Lower lobe of right lung (tissue), 2 donors: ENCODE measurements at places on chromosomes 2 and 18. TPM values are rescaled to one million over a fixed set of nuclear protein-coding genes. Genes with fewer than 3 reads are reported as not detected.

GRCh38 chr18:3972291-3972930 is 482.7 kb downstream of the DLGAP1 start:
- DNase-seq: no peak
- no peaks in the 10 kb centered on the region for H3K4me1 ChIP-seq
- no peaks in the 10 kb centered on the region for H3K36me3 ChIP-seq
- H3K4me3 ChIP-seq: no peak overlapping the region
- H3K27ac ChIP-seq: no peak overlapping the region

GRCh38 chr2:43012966-43013365 is 213.4 kb downstream of the ZFP36L2 start:
- no peak overlapping the region for H3K4me3 ChIP-seq
- peaks cover 13% of the 10 kb centered on the region for H3K4me1 ChIP-seq
- H3K27me3 ChIP-seq: no peaks in the 10 kb centered on the region
- no peaks in the 10 kb centered on the region for H3K36me3 ChIP-seq

GRCh38 chr18:46630160-46630559 is 26.9 kb downstream of the LOXHD1 start:
- H3K4me3 ChIP-seq: no peak overlapping the region
- no peak for DNase-seq
- H3K36me3 ChIP-seq: no peaks in the 10 kb centered on the region
- H3K27ac ChIP-seq: no peak overlapping the region
- peaks cover 4% of the 10 kb centered on the region for H3K27me3 ChIP-seq

- no peak overlapping the region for H3K27ac ChIP-seq
- no peak for DNase-seq
- H3K27me3 ChIP-seq: no peaks in the 10 kb centered on the region
- H3K36me3 ChIP-seq: no peaks in the 10 kb centered on the region
- H3K4me3 ChIP-seq: no peak overlapping the region
- H3K4me1 ChIP-seq: no peaks in the 10 kb centered on the region
These were observed 213.9 kb downstream of the RAB3GAP1 start for GRCh38 chr2:135265960-135266490.

DNA sequence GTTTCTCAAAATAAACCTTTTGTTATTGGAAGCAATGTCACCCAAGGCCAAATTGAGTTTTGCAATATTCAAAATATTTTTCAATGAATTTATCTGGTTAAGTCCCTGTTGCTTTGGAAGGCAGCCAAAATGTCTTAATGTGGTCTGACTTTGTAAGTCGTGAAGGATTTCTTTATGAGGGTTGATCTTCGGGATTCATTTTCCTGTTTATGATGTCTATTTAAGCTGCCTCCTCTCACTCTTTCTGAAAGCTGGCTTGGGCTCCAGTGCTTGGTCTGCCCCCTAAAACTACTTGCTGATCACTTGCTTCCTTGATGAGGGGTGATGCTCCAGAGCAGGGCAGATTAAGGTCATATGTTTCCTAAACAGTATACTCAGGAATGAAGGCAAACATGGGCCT is 141.1 kb downstream of the ANTXR1 start:
- H3K36me3 ChIP-seq: no peaks in the 10 kb centered on the region
- H3K4me3 ChIP-seq: no peak overlapping the region
- H3K27me3 ChIP-seq: no peaks in the 10 kb centered on the region
- H3K4me1 ChIP-seq: peaks cover 11% of the 10 kb centered on the region

DNA sequence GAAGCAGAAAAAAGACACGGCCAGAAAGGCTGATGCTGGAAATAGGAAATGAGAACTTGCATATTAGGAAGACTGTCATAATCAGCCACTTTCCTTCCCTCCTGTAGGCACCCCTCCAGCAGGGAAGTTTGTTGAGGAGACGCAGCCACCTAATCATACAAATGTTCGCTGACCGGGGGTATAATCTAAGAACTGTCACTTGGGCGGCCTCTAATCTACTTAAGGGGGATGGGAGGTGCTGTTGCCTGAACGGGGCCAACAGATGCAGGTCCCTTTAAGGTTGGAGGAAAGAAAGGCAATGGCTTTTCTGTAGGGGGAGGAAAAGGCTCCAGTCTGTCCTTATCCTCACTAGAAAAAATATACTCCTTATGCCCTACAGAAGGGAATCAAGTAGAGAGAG is 50.6 kb downstream of the DNAJC10 start:
- no peaks in the 10 kb centered on the region for H3K4me1 ChIP-seq
- no peak for DNase-seq
- no peak overlapping the region for H3K27ac ChIP-seq
- no peaks in the 10 kb centered on the region for H3K27me3 ChIP-seq

DNA sequence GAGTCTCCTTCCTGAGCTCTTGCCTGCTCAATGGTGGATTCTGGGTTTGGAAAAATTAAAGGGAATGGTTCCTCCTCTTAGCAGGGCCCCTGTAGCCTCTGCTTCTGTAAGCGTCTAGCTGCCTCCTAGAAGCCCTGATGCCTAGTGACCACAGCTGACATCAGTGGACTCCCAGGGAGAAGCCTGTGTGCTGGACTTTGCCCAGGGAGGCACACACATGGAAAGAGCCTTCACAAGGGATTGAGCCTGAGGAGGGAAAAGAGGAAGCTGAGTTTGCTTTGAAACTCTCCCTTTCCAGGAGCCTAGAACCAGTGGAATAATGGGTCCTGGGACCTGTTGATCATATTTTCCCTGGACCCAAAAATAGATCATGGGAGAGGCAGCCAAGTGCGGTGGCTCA is 1.4 kb upstream of the CFAP65 start:
- no peaks in the 10 kb centered on the region for H3K36me3 ChIP-seq
- no peak overlapping the region for H3K27ac ChIP-seq
- H3K4me1 ChIP-seq: no peaks in the 10 kb centered on the region
- no peak overlapping the region for H3K4me3 ChIP-seq

GRCh38 chr2:127679680-127680361 is 4.5 kb upstream of the LIMS2 start:
- no peak overlapping the region for H3K27ac ChIP-seq
- H3K27me3 ChIP-seq: no peaks in the 10 kb centered on the region
- no peak for DNase-seq
- H3K36me3 ChIP-seq: no peaks in the 10 kb centered on the region

- DNase-seq: no peak
- H3K36me3 ChIP-seq: peaks cover 41% of the 10 kb centered on the region
- no peak overlapping the region for H3K4me3 ChIP-seq
- no peaks in the 10 kb centered on the region for H3K4me1 ChIP-seq
These were observed 89.6 kb downstream of the UXS1 start for GRCh38 chr2:106104332-106105062.

GRCh38 chr2:61141151-61141550 is 20.8 kb upstream of the C2orf74 start:
- no peaks in the 10 kb centered on the region for H3K27me3 ChIP-seq
- H3K36me3 ChIP-seq: no peaks in the 10 kb centered on the region
- no peak for DNase-seq
- H3K27ac ChIP-seq: no peak overlapping the region
- no peak overlapping the region for H3K4me3 ChIP-seq

GRCh38 chr2:216985658-216986141 is 125.8 kb upstream of the TNP1 start:
- H3K36me3 ChIP-seq: no peaks in the 10 kb centered on the region
- no peak for DNase-seq
- peaks cover 5% of the 10 kb centered on the region for H3K27me3 ChIP-seq
- H3K4me3 ChIP-seq: no peak overlapping the region
- H3K4me1 ChIP-seq: no peaks in the 10 kb centered on the region

The KLHL30 gene
- total RNA-seq: 0.71 TPM

The PAX8 gene
- 1.2 TPM for total RNA-seq

The MCM6 gene
- 8.7 TPM for total RNA-seq

The C2orf15 gene
- 1.5 TPM for total RNA-seq

The SLC9A4 gene
- not detected for total RNA-seq

The NTSR2 gene
- total RNA-seq: not detected

The TMEM200C gene
- 0.50 TPM for total RNA-seq

The PTPRN gene
- not detected for total RNA-seq
